Neural crest cell (in vitro differentiated cells): ENCODE measurements at places on chromosomes 16 and 17.
A peak's percentile ranks its signal among the peaks of the same experiment; 100 is the strongest.

GRCh38 chr17:17913695-17914332, 58.4 kb downstream of the TOM1L2 start:
- DNase-seq: no peak

- peak; percentile 23 for DNase-seq
Observed at GRCh38 chr16:23974223-23974622, 138.4 kb downstream of the PRKCB start.

- no peak for DNase-seq
Observed at GRCh38 chr17:6361733-6362132, 73.2 kb downstream of the AIPL1 start.

DNA sequence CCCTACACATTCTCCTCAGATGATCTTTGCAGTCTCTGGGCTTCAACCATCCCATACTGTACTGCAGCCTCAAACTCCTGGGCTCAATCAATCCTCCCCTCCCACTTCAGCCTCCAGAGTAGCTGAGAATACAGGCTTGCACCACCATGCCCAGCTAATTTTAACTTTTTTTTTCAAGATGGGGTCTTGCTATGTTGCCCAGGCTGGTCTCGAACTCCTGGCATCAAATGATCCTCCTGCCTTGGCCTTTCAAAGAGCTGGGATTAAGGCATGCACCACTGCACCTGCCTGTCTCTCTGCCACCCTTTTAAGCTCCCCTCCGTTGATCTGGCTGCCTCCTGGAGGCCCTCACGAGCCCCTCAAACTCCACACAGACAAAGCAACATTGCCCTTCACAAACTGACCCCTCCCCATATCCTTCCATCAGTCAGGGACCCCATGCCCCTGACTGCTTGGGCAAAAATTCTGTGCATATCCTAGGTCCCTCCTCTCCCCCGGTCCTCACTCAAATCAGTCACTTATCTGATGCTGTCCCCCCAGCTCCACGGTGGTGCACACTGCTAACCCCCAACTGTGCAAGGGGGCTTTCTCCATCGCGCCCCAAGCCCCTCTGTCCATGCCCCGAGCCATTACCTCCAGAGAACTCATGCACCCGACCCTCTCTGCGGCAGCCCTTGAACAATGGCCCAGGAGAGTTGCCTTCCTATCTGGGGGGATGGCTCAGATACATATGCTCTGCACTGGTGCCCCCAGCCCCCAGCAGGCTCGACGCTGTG, 252.9 kb downstream of the KATNIP start:
- DNase-seq: no peak
